ENCODE measurements at places on chromosomes 4 and X.

GRCh38 chr4:184544788-184545409, 70.5 kb upstream of the IRF2 start:
- no peak for DNase-seq

DNA sequence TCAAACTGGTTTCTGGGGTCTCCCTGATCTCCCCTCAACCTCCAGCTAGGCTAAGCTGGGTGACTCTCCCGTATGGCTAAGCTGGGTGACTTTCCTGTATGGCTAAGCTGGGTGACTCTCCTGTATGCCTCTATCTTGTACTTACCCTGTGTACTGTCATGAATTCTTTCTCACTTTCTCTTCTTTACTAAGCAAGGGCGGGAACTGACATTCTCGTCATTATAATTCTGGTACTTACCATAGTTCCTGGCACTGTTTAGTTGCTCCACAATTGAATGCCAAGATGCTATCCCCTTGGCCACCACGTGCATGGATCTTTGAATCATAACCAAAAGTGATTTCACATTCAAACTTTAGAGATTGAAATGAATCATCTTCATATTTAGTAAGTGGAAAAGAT, 8.8 kb downstream of the INTU start:
- no peak for DNase-seq

- DNase-seq: no peak
Measured at GRCh38 chr4:86759298-86759697, 89.9 kb downstream of the SLC10A6 start.

DNA sequence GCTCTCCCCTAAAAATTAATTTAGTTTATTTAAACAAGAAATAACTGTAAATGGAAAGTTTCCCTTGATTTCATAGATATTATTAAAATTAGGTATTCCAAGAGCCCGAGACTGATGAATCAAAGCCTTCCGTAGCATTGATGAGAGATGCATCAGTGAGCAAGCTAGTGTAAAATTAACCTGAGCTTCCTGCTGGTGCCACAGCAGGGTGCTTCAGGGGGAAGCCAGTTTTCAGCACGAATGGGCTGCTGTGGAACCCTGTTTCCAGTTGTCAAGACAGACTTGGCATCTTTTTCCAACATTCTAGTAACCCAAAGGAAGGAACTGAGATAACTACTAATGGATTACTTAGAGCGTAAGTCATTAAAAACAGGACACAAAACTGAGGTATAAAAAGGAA, 221.7 kb downstream of the RBMX2 start:
- DNase-seq: no peak

GRCh38 chr4:3388471-3389232, 53.1 kb upstream of the HGFAC start:
- DNase-seq: no peak

DNA sequence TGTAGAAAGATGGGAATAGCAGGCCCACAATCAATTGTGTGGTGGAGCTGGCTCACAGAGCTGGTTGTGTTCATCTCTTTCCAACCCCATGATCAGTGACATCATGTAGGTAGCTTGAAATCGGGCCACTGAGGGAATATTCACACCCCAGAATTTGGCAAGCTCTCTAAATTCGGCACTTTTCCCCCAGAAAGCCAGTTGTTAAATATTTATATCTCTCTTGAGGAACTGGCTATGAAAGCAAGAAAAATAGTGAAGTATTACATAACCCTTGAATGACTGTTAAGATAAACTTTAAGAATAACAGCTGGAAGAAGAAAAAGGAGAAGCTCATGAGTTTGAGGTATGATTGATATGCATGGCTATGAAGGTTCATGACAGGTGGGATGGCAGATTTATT, 38.9 kb downstream of the GPRIN3 start:
- no peak for DNase-seq

GRCh38 chrX:10159145-10159468, 2.3 kb downstream of the CLCN4 start:
- no peak for DNase-seq

DNA sequence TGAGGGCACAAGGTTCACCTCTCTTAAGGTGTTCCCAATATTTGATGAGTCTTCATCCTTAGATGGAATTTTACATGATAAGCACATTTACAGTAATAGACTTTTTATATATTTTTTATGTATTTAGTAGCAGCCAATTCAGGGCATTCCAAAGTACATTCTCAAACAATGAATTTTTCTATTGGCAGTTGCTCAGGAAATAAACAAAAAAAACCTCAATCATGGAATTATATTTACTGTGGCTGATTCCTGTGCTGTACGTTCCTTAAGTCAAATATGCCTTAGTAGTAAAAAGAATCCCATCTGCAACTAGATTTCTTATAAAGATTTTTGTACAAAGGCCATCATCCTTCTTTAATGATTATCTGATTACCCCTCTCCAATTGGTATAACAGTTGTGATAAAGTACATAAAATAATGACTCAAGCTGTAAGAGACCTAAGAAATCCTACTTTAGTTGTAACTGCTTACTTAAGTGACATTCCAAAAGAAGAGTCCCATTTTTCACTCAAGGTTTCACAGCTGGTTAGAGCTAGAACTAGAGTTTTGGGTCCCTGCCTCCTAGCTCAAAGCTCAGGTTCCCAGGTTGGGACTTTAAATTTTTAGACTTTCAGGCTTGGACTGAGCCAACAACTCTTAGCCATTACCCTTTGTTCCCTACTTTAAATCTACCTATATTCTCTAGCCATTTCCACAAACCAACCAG, 152.7 kb downstream of the FHIP1A start:
- no peak for DNase-seq

DNA sequence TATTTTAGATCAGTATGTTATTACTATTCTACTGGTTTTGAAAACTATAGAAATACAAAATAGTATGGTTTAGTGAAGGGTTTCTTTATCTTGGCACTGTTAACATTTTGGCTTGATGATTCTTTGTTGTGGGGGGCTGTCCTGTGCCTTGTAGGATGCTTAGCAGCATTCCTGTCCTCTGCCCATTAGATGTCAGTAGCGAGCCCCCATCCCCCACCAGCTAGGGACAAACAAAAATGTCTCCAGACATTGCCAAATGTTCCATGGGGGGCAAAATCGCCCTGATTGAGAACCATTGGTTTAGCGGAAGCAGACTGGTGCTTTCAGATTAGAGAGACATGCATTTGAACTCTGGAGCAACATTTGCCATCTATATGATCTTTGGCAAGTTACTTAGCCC, 23.3 kb downstream of the SPARCL1 start:
- DNase-seq: no peak

DNA sequence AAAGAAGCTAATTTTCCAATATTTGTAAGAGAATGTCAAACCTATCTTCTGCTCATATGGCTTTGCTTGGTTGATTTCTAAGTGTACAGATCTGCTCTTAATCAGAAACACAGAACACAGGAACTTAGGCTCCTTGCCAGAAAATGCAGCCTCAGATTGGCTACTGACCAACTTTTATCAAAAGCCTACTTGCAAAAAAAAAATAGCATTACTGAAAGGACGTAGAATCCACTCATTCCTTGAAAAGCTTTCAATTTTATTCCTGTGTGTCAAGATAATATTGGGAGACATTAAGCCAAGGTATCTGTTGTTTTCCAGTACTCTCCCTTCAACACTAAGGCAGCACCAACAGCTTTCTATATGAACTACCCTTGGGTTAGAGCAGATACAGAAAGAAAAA, 127.6 kb upstream of the INTU start:
- DNase-seq: no peak

DNA sequence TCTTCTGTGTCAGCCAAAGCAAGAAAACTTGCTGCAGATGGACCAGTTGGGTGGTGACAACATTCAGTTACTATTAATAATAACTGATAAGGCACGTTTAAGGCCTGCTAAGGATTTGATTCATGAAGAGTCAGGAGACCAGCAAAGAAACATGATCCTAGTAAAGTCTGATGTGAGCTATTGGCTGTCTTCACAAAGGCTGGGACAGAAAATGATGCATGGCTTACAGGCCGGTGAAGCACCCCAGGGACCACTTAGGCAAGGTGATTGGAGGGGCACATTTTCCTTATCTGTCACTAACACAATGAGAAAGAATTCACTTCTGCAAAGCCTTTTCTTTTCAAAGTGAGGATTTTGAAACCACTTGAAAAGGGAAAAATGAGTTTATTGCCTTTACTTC, 65.4 kb upstream of the TRPC3 start:
- DNase-seq: no peak

GRCh38 chr4:45100956-45101818, 374.8 kb upstream of the GNPDA2 start:
- DNase-seq: no peak

- DNase-seq: no peak
Measured at GRCh38 chrX:1212532-1212931, at the start of gene CRLF2. TSS of gene CRLF2 (minus strand) at chrX:1212649. CDS start at chrX:1212634, 15 bp downstream.

DNA sequence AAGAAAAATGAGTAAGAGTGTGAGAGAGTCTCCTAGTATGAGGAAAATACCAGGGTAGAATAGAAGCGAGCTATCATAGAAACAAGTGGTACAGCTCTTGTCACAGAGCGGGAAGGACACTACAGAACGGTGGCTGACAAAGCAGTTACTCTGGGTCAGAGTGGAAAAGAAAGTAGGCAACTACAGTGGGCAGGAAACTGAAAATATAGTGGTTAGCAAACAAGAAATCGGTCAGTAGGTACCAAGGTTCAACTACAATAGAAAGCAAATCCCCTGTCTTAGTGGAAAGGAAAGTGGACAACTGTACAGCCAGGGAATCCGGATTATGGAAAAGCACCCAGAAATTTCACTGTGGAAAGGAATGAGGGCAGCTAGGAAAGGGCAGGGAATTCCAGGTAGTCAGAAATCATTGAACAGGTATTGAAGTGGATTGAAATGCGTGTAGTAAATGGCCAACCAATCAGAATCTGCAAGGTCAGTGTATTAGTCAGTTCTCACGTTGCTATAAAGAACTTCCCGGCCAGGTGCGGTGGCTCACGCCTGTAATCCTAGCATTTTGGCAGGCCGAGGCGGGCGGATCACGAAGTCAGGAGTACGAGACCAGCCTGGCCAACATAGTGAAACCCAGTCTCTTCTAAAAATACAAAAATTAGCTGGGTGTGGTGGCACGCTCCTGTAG, 219.6 kb upstream of the DIAPH2 start:
- DNase-seq: no peak

GRCh38 chr4:23934915-23935314, 45.1 kb upstream of the PPARGC1A start:
- no peak for DNase-seq

DNA sequence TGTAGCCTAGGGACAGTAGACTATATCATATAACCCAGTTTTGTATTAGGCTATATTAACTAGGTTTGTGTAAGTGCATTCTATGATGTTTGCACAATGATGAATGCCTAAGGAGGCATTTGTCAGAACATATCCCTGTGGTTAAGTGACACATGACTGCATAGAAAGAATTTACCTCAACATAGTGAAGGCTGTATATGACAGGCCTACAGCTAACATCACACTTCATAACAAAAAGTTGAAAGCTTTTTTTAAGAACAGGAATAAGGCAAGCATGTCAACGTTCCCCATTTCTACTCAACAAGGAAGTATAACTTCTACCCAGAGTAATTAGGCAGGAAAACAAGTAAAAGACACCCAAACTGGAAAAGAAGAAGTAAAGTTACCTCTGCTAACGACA, 165.9 kb upstream of the NDST4 start:
- DNase-seq: no peak

- no peak for DNase-seq
Measured at GRCh38 chr4:134936014-134936413, 734.4 kb upstream of the PABPC4L start.

- no peak for DNase-seq
Measured at GRCh38 chr4:140485939-140486338, 12.2 kb downstream of the MGAT4D start.

GRCh38 chr4:104906276-104906675, 240.4 kb upstream of the TET2 start:
- no peak for DNase-seq

- no peak for DNase-seq
Measured at GRCh38 chr4:43990963-43991362, 457.6 kb downstream of the KCTD8 start.

GRCh38 chr4:71602289-71602900, 181.5 kb downstream of the GC start:
- no peak for DNase-seq

DNA sequence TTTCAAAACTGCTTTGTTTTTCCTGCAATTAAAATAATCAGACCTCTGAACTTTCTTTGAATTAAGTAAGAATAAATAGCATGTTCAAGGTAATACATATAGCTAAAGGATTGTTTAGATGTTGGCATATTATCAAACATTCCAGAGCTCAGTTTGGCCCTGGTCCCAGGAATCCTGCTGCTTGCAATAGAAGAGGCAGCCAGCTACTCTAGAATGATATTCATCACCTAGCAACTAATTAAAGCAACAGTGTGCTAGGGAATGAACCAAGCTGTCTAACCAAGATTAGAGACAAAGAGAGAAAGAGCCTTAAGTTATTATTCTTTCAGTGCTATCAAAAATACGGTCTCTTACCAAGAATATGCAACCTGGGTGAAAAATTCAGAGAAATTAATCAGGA, 460.9 kb downstream of the GABRG1 start:
- no peak for DNase-seq
